Activated naive CD4-positive, alpha-beta T cell treated with anti-CD3 and anti-CD28 coated beads, Interleukin-2, amount 50 U/mL, for 16 hours (primary cell): ENCODE measurements at places on chromosomes 5 and 9.
A peak's percentile ranks its signal among the peaks of the same experiment; 100 is the strongest.

- no peak for DNase-seq
These were observed 21.8 kb downstream of the STOM start for GRCh38 chr9:121348221-121348620.

- no peak for DNase-seq
These were observed 55.0 kb upstream of the BNC2 start for GRCh38 chr9:16925426-16925825.

GRCh38 chr5:180873615-180874520 is 12.8 kb upstream of the ZFP62 start:
- DNase-seq, result no peak

- no peak for DNase-seq
These were observed 2.1 kb downstream of the MSANTD3 start for GRCh38 chr9:100428871-100429654.

- no peak for DNase-seq
These were observed 504.3 kb downstream of the ARHGEF28 start for GRCh38 chr5:74130155-74130897.

DNA sequence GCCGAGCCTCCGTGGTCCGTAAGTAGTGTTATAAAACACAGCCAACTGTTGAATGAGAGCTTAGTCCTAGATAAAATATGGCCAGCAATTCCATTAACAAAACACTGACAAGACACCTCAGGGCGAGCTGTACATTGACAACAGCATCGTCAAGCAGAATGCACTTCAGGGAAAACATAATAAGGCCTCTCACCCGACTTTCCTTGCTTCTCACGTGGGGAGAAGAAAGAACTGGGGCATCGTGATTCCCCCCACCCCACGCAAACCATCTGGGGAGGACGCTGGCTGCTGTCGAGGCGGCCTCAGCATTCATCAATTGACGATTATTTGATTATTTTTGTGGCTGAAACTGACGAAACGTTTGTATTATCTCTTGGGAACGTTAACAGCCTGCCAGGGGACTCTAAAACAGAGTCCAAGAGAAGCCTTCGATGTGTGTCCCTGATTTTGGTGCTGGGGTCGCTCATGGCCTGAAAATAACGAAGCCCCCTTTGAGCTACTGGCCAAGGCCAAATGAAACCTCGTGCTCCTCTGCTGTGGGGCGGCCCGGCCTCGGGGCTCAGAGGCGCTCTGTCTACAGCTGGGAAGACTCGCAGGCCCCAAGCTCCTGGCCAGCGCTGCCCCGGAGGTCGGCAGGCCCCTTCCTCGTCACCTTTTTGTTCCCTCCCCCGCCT is 464 bp downstream of the GDF9 start:
- no peak for DNase-seq

DNA sequence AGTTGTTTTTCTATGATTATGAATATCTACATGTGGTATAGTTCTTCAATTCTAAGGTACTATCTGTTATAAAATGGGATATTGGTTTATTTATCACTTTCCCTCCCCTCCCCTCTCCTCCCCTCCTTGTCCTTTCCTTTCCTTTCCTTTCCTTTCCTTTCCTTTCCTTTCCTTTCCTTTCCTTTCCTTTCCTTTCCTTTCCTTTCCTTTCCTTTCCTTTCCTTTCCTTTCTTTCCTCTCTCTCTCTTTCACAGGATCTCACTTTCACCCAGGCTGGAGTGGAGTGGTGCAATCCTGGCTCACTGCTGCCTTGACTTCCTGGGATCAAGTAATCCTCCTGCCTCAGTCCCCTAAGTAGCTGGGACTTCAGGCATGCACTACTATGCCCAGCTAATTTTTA is 466.8 kb downstream of the DMAC1 start:
- no peak for DNase-seq

DNA sequence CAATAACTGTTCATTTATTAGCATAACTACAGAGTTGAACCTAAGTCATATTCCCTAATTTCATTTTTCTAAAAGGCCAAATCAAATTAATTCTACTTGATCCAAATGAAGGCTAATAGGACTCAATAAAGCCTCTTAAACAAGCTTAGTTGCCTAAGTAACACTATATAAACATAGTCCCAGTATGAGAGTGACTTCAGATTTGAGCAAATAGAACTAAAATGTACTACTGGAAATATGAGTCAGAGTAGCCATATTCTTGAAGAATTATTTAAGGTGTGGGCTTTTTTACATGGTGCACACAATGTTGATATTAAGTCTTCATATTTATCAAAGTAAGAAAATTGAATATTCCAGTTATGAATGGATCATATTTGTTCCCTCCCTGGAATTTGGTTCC is 872.3 kb downstream of the MAT2B start:
- DNase-seq, result no peak

- DNase-seq, result no peak
These were observed 611 bp downstream of the EXOSC3 start for GRCh38 chr9:37784291-37784615.

- DNase-seq, result no peak
These were observed 217.5 kb upstream of the ACTBL2 start for GRCh38 chr5:57700072-57700471.

- no peak for DNase-seq
These were observed 46.7 kb downstream of the MYO10 start for GRCh38 chr5:16889203-16889971.

DNA sequence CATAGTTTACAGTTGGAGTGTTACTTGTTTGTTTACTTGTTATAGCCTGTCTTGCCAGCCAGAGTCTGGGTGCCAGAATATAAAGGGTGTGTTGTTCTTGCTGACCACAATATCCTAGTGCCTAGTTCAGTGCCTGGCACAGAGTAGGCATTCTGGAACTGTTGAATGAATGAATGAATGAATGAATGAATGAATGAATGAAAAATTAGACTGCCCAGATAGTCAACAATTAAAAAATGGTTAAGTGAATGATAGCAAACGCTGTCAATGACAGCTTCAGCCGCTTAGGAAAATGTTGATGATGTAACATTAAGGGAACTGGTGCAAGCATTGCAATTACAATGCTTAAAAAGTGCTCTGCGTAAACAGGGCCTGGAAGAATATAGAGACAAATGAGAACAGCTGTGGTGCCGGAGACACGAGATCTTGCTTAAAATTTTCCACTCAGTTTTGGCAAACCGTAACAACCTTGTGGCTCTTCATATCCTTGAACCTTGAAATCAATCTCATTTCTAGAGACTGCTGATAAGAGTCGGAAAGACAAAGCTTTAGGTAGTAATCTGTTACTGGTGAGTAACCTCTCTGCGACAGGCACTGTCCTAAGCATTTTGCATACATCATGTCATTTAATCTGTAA is 4.7 kb upstream of the TTLL11 start:
- no peak for DNase-seq

DNA sequence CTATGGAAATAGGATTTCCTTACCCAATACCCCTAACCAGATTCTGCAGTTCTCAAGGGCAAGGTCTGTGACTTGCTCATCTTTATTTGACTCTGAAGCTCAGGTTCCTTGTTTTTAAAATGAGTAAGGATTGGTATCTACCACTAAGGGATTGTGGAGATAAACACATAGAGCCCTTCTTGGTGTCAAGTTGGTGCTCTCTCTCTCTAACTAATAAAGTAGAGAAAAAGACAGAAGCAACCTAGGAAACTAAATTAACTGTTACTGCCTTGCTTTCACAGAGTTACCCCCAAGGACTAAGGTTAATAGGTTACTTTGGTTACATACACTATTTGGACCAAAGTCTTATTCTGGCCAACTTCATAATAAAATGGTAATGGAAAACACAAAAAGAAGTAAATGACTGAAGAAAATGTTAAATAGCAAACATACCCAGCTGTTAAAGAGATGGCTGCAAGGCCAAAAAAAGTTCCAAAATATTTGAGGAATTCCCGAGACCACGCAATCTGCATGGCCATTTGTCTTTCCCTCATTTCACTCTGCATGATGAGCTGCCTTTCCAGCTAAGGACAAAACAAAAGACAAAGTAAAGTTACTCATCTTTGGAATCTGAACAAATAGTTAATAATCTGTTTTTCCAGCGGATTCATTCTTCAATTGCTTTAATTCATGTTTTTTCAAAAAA is 21.8 kb upstream of the RLN1 start:
- DNase-seq, result no peak

DNA sequence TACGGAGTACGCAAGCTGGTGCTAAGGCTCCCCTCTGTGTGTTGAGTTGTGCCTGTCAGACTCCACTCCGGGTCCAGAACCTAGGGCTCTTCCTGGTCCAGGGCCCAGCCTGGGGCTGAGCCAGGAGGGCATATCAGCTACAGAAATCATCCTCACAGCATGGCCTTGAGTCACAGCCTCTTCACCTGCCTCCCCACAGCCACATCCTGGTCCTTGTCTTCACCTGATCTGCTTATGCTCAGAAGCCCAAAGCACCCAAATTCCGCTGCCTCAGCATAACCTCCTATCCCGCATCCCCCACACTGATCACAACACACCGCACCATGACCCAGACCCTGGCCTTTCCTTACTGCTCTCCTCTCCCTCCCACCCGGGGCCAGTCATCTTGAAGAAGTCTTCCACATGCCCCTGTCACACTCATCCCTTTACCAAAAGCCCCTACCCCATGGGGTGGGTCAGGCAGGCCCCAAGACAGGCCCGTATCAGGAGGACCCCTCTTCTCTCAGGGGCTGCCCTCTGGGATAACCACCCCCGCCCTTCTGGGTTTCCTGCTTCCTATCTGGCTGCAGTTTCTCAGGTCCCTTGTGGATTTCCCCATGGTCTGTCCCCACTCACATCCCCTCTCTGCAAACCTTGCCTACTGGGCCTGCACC is 1.3 kb upstream of the IL3 start:
- DNase-seq, result peak; percentile 5

DNA sequence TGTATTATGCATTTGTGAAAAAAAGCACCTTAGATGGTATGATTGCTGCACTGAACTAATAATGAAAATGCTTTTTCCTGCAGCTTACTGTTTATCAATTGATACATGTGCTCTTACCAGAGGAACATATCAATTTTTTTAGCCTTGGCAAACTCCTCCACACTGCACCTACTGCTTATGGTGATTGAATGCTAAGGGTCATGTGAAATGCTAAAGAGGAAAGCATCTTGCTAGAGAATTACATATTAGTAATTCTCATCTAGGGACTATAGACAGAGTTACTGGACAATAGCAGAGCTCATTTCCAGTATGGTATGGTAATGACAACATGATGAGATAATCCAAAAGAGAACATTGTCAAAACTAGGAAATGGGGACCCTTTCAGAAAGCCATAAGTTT is 817.1 kb downstream of the CDH12 start:
- DNase-seq, result no peak
